Activated CD4-positive, alpha-beta T cell treated with anti-CD3 and anti-CD28 coated beads, Interleukin-2, amount 10 ng/mL, durations not matched to agents 24 days and 14 days (primary cell): ENCODE measurements at places on chromosomes 6 and 20. TPM values are rescaled to one million over a fixed set of nuclear protein-coding genes. Genes with fewer than 3 reads are reported as not detected.

The EIF2S2 gene
- total RNA-seq = 106 and 107 TPM in 2 replicates

The SPATS1 gene
- total RNA-seq = not detected in 2 replicates

- H3K36me3 ChIP-seq = peaks cover 14% of the 10 kb centered on the region
- no peak for DNase-seq
- no peak overlapping the region for H3K27ac ChIP-seq
- H3K4me1 ChIP-seq = peaks cover 10% of the 10 kb centered on the region
- H3K27me3 ChIP-seq = no peaks in the 10 kb centered on the region
Measured at GRCh38 chr6:156901309-156902019, 124.3 kb downstream of the ARID1B start.

DNA sequence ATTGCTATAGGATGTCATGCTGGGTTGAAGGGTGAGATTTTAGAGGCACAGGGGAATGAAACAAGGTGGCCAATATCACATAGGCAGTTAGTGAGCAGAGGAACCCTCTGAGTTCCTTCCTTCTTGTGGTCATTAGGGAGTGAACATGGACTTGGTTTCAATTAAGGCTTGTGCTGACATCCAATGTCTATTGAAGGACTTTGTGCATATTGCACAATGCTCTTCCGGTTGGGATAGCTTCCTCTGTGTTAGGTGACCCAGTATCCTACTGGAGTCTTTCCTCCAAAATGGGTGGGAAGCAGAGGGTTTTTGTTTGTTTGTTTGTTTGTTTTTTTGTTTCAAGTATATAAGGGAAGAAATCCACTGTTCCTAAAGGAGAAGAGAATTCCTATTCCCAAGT lies 98.5 kb downstream of the HDGFL1 start:
- H3K27ac ChIP-seq = no peak overlapping the region
- H3K27me3 ChIP-seq = no peaks in the 10 kb centered on the region
- H3K4me3 ChIP-seq = no peak overlapping the region
- no peak for DNase-seq
- no peaks in the 10 kb centered on the region for H3K4me1 ChIP-seq

The SLC22A23 gene
- total RNA-seq = 0.07 and 0.12 TPM in 2 replicates

The UBE2V1 gene
- total RNA-seq = 142 and 153 TPM in 2 replicates

- no peaks in the 10 kb centered on the region for H3K4me1 ChIP-seq
- H3K36me3 ChIP-seq = no peaks in the 10 kb centered on the region
- H3K27me3 ChIP-seq = peaks cover 15% of the 10 kb centered on the region
- no peak for DNase-seq
Measured at GRCh38 chr6:138229663-138230179, 11.4 kb upstream of the PBOV1 start.

The BPHL gene
- 6.8 and 7.7 TPM in 2 replicates for total RNA-seq

GRCh38 chr6:5531161-5531560 lies 269.8 kb downstream of the FARS2 start:
- H3K4me1 ChIP-seq = peaks cover 9% of the 10 kb centered on the region
- no peak overlapping the region for H3K27ac ChIP-seq
- peaks cover 2% of the 10 kb centered on the region for H3K36me3 ChIP-seq

GRCh38 chr20:47795214-47795907 lies 10.1 kb upstream of the SULF2 start:
- H3K36me3 ChIP-seq = no peaks in the 10 kb centered on the region
- H3K27ac ChIP-seq = no peak overlapping the region
- no peaks in the 10 kb centered on the region for H3K4me1 ChIP-seq
- no peak for DNase-seq

DNA sequence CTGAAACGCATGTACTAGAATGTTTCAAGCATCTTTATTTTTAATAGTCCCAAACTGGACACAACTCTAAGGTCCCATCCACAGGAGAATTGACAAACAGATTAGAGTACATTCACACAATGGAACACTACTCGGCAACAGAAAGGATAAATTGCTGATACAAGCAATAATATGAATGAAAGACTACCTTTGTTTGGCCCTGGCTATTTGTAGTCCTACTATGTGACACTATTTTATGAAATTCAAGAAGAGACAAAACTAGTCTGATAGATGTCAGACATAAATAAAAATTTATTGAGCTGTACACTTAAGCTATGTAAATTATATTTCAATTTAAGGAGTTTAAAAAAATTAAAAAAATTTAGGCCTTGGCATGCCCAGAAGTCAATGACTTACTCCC lies 28.0 kb upstream of the RNF24 start:
- H3K4me1 ChIP-seq = peaks cover 24% of the 10 kb centered on the region
- H3K27ac ChIP-seq = no peak overlapping the region
- H3K36me3 ChIP-seq = peaks cover under 1% of the 10 kb centered on the region
- peaks cover 8% of the 10 kb centered on the region for H3K27me3 ChIP-seq
- H3K4me3 ChIP-seq = no peak overlapping the region

- no peak overlapping the region for H3K27ac ChIP-seq
- H3K4me3 ChIP-seq = no peak overlapping the region
- no peaks in the 10 kb centered on the region for H3K4me1 ChIP-seq
- DNase-seq = no peak
- H3K36me3 ChIP-seq = no peaks in the 10 kb centered on the region
Measured at GRCh38 chr6:47362857-47363461, 53.3 kb upstream of the TNFRSF21 start.

DNA sequence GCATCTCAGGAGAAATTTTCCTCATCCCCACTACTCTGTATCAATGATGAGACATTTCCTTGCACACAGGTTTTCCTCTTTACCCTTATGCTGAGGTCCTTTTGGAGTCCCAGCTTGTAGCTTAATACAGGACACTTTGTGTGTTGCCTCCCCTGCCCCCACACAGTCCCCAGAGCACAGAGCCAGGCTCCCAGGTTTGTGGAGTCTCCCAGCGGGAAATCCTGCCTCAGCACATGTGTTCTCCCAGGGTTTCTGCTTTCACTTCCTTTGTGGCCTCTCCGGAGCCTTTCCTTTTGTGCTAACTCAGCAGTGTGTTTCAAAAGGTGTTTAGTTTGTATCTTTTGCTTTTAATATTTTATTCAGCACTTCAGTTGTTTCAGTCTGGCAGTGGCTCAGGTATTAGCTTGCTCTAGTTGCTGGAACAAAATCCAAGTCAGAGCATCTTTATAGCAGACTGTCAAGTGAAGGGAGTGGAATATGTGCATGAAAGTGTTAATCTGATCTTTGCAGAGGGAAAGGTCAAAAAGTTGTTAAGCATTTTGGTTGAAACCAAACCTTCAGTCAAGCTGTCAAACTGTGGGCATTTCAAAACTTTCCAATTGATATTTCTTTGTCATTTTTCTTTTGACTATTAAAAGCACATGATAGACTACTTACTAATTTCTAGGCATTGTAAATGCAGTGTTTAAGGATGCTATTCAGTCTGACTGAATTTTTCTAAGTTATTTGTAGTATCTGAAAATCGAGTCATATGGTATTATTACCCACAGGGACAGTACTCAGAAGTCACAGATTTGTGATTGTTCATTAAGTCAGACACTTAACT lies 8.6 kb downstream of the SNX9 start:
- H3K4me1 ChIP-seq = peaks cover 42% of the 10 kb centered on the region
- peak overlapping the region; percentile 59 for H3K4me3 ChIP-seq
- H3K27ac ChIP-seq = peak overlapping the region; percentile 75
- H3K36me3 ChIP-seq = peaks cover 58% of the 10 kb centered on the region
- H3K27me3 ChIP-seq = peaks cover 2% of the 10 kb centered on the region

- no peak for DNase-seq
- no peak overlapping the region for H3K4me3 ChIP-seq
- H3K4me1 ChIP-seq = peaks cover 26% of the 10 kb centered on the region
Measured at GRCh38 chr6:20169119-20169557, 43.1 kb downstream of the MBOAT1 start.

- no peak overlapping the region for H3K4me3 ChIP-seq
- DNase-seq = no peak
- no peaks in the 10 kb centered on the region for H3K27me3 ChIP-seq
Measured at GRCh38 chr20:20304942-20305341, 63.0 kb upstream of the INSM1 start.

- no peak overlapping the region for H3K4me3 ChIP-seq
- peaks cover 5% of the 10 kb centered on the region for H3K4me1 ChIP-seq
- peaks cover 6% of the 10 kb centered on the region for H3K36me3 ChIP-seq
- H3K27me3 ChIP-seq = no peaks in the 10 kb centered on the region
Measured at GRCh38 chr6:53520320-53520928, 24.5 kb downstream of the GCLC start.

The CST5 gene
- total RNA-seq = not detected in 2 replicates

DNA sequence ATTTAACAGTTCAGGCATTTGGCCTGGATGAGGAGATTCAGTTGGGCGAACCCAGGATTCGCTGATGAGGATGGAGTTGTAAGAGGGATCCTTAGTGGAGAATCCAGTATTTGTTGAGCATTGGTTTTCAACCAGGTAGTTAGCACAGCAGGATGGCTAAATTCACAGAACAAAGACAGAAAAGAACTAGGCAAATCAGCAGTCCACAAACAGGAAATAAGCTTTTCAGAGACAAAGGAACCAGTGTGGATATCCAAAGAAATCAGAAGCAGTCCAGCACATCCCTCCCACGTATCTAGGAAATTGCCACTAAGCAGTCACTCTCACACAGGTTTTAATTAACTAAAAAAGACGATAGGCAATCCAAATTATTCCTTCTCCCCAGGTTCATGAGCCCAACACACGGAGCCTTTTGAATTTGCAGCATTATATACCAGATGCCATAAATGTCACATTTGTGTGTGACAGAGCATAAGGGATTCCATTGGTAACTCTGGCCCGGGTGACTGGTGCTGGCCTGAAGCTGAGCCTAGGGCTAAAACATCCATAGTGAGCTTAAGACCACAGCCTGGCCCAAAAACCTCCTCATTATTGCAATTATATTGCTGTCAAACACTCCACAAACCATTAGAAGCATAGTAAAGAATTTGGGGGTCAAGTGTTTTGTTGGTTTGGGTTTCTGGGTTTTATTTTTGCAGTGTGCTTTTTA lies 131.5 kb downstream of the SOBP start:
- no peak for DNase-seq
- H3K27me3 ChIP-seq = peaks cover 13% of the 10 kb centered on the region
- H3K27ac ChIP-seq = no peak overlapping the region
- H3K36me3 ChIP-seq = no peaks in the 10 kb centered on the region

- no peak overlapping the region for H3K27ac ChIP-seq
- H3K36me3 ChIP-seq = no peaks in the 10 kb centered on the region
- no peaks in the 10 kb centered on the region for H3K4me1 ChIP-seq
- no peak overlapping the region for H3K4me3 ChIP-seq
- no peak for DNase-seq
Measured at GRCh38 chr6:56652994-56653393, 10.3 kb upstream of the DST start.

The KCNB1 gene
- 0.07 TPM in 2 replicates for total RNA-seq

The PRRT1 gene
- total RNA-seq = 0.24 and 0.35 TPM in 2 replicates

The POM121L2 gene
- total RNA-seq = not detected in 2 replicates

The RNF182 gene
- total RNA-seq = not detected in 2 replicates

The PDCD2 gene
- 138 and 139 TPM in 2 replicates for total RNA-seq

- H3K36me3 ChIP-seq = peaks cover 80% of the 10 kb centered on the region
- H3K27me3 ChIP-seq = no peaks in the 10 kb centered on the region
- no peak for DNase-seq
- H3K27ac ChIP-seq = peak overlapping the region; percentile 57
- peaks cover 29% of the 10 kb centered on the region for H3K4me1 ChIP-seq
Measured at GRCh38 chr6:24876499-24877465, 59.0 kb downstream of the RIPOR2 start.

DNA sequence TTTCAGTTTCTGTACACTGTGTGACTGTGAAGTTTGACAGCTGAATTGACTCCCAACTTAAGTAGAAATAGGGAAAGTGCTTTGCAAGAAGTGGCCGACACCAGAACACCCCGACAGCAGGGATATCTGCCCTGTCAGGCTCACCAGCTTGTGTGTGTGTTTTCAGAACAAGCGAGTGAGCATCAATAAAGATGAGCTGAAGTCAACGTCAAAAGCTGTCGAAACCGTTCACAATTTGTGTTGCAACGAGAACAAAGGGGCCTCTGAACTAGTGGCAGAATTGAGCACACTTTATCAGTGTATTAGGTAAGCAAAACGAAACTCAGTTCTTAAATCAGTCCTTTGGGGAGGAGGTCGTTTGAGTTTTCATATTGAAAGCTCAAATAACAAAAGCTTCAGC lies 10.7 kb downstream of the NELFCD start:
- no peak overlapping the region for H3K27ac ChIP-seq
- peaks cover 7% of the 10 kb centered on the region for H3K4me1 ChIP-seq
- H3K27me3 ChIP-seq = no peaks in the 10 kb centered on the region
- DNase-seq = no peak
- H3K4me3 ChIP-seq = no peak overlapping the region

- H3K36me3 ChIP-seq = peaks cover 31% of the 10 kb centered on the region
- H3K4me3 ChIP-seq = no peak overlapping the region
- DNase-seq = peak; percentile 57
- H3K27ac ChIP-seq = peak overlapping the region; percentile 10
Measured at GRCh38 chr6:35681298-35681697, 7.4 kb downstream of the FKBP5 start.

The PNLDC1 gene
- total RNA-seq = 0.40 and 0.97 TPM in 2 replicates

The TRIM31 gene
- total RNA-seq = 0.09 TPM in 1 of 2 replicates, not detected in the other

The TAAR9 gene
- not detected in 2 replicates for total RNA-seq

The STMND1 gene
- total RNA-seq = not detected in 2 replicates

- DNase-seq = no peak
- no peak overlapping the region for H3K27ac ChIP-seq
- H3K36me3 ChIP-seq = peaks cover 24% of the 10 kb centered on the region
- H3K4me3 ChIP-seq = no peak overlapping the region
Measured at GRCh38 chr20:58702161-58702510, 9.5 kb downstream of the NPEPL1 start.

The RIMS1 gene
- total RNA-seq = not detected in 2 replicates

The SLC35D3 gene
- total RNA-seq = not detected in 2 replicates

- H3K36me3 ChIP-seq = no peaks in the 10 kb centered on the region
- H3K4me3 ChIP-seq = no peak overlapping the region
- no peak overlapping the region for H3K27ac ChIP-seq
- peaks cover 2% of the 10 kb centered on the region for H3K4me1 ChIP-seq
Measured at GRCh38 chr20:62477669-62478455, 2.1 kb upstream of the GATA5 start.

The HEY2 gene
- not detected in 2 replicates for total RNA-seq

- H3K4me3 ChIP-seq = no peak overlapping the region
- no peaks in the 10 kb centered on the region for H3K36me3 ChIP-seq
- no peaks in the 10 kb centered on the region for H3K27me3 ChIP-seq
- H3K27ac ChIP-seq = no peak overlapping the region
- H3K4me1 ChIP-seq = peaks cover 2% of the 10 kb centered on the region
Measured at GRCh38 chr6:41591859-41592502, 45.8 kb downstream of the FOXP4 start.

GRCh38 chr20:9458138-9458796 lies 56.1 kb upstream of the LAMP5 start:
- no peaks in the 10 kb centered on the region for H3K27me3 ChIP-seq
- DNase-seq = no peak
- H3K27ac ChIP-seq = no peak overlapping the region
- H3K4me3 ChIP-seq = no peak overlapping the region
- no peaks in the 10 kb centered on the region for H3K36me3 ChIP-seq

GRCh38 chr6:146301764-146302163 lies 241.9 kb upstream of the RAB32 start:
- no peak overlapping the region for H3K27ac ChIP-seq

GRCh38 chr6:138109042-138109997 lies 2.1 kb upstream of the PERP start:
- H3K27ac ChIP-seq = no peak overlapping the region
- peaks cover 2% of the 10 kb centered on the region for H3K36me3 ChIP-seq
- peaks cover 45% of the 10 kb centered on the region for H3K27me3 ChIP-seq
